ENCODE measurements at places on chromosomes 12 and 14.
A peak's percentile ranks its signal among the peaks of the same experiment; 100 is the strongest.

DNA sequence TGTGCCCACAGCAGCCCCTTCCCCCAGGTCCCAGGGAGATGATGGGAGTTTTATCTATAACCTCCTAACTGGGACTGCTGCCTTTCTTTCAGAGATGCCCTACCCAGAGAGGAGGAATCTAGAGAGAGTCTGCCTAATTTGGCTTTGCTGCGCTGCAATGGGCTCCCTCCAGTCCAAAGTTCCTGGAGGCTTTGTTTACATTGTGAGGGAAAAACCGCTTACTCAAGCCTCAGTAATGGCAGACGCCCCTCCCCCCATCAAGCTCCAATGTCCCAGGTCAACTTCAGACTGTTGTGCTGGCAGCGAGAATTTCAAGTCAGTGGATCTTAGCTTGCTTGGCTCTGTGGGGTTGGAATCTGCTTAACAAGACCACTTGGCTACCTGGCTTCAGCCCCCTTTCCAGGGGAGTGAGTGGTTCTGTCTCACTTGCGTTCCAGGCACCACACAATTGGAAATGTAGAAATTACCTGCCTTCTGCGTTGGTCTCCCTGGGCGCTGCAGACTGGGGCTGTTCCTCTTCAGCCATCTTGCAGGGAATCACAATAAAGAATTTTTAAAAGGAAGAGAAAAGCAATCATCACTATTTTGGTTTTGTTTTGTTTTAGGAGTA, 262.5 kb downstream of the FOXG1 start:
- no peak for DNase-seq

DNA sequence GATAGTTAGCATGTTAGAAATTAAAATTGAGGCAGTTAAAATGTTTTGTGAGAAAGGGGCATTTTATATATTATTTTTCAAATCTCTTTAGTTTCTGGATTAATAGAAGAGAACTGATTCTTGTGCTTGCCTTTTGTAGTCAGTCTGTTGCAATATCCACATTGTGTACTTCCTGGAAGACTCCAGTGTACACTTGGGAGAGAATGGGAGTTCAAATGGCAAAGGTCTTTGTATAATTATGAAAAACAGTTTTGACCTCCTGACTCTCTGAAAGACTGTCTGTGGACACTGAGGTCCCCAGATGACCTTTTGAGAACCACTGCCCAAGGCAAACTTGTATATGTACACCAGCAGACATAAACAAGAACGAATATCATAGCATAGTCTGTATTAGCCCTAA, 12.1 kb downstream of the E2F7 start:
- DNase-seq, result no peak

DNA sequence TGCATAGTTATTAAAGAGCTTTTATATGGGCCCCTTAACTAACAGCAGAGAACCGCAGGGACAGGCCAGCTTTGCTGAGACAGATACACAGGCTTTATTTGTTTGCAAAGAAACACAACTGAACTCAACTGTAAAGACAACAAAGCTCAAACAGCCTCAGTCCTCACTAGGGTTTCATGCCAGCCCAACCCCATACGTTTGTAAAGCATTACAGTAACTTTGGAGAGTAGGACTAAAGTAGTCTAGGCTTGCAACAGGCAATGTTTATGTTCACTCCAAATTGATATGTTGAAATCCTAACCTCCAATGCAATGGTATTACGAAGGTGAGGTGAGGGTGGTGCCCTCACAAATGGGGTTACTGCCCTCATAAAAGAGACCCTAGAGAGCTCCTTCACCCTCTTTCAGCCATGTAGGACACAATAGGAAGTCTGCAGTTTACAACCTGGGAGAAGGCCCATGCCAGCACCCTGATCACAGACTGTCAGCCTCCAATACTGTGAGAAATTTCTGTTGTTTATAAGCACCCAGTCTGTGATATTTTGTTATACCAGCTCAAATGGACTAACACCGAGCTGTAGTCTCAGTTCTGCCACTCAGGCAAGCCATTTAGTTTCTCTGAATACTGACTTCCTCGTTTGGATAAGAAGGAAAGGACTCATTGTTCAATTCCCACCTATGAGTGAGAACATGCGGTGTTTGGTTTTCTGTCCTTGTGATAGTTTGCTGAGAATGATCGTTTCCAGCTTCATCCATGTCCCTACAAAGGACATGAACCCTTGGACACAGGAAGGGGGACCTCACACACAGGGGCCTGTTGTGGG, 35.2 kb downstream of the PPM1H start:
- no peak for DNase-seq

GRCh38 chr14:24629521-24629920, 4.5 kb downstream of the GZMB start:
- no peak for DNase-seq

- DNase-seq, result no peak
These were observed 6.6 kb downstream of the ASPG start for GRCh38 chr14:104091927-104092771.

DNA sequence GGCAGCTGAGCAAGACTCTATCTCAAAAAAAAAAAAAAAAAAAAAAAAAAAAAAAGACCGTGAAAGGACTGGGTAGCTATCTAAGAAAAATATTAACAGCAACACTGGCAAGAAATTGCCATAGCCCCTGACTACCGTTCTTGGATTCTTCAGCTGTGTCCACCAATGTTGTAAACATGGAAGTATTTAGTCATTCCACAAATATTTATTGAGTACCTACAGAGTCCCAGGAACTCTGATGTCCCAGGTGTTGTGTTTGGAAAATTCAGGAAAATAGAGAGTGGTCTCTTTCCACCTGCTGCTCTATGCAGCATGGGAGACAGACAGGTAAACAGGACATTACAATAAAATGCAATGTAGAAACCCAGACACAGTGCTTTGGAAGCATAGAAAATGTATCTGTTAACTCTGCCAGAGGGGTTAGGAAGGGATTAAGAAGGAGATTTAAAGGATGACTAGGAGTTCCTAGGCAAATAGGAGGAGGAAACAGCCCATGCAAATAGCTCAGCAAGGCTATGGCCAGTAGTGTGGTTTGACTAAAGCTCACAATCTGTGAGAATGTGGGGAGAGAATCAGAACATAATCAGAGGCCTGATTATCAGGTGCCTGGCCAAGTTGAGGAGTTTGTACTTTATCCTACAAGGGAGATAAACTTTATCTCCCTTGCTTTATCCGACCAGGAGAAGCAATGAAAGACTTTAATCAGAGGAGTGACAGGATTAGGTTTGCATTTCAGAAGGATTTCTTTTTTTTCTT, 2.1 kb upstream of the DLST start:
- DNase-seq, result no peak

DNA sequence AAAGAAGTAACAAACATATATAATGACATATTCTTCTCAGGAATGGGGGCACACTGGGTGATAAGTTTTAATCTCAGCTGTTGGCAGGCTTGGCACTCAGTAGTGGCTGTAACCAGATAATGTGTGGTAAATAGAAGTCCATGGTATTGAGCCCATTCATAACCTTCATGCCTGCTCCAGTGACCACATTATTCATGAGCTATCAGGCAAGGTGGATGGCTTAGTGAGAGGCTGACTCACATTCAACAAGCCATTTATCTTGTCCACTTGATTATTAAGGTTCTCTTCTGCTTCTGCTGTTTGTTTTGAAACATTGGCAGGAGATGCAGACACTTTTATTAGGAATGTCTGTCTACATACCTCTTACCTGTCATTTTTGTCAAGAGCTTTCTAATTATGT, 950.4 kb upstream of the LRFN5 start:
- no peak for DNase-seq

DNA sequence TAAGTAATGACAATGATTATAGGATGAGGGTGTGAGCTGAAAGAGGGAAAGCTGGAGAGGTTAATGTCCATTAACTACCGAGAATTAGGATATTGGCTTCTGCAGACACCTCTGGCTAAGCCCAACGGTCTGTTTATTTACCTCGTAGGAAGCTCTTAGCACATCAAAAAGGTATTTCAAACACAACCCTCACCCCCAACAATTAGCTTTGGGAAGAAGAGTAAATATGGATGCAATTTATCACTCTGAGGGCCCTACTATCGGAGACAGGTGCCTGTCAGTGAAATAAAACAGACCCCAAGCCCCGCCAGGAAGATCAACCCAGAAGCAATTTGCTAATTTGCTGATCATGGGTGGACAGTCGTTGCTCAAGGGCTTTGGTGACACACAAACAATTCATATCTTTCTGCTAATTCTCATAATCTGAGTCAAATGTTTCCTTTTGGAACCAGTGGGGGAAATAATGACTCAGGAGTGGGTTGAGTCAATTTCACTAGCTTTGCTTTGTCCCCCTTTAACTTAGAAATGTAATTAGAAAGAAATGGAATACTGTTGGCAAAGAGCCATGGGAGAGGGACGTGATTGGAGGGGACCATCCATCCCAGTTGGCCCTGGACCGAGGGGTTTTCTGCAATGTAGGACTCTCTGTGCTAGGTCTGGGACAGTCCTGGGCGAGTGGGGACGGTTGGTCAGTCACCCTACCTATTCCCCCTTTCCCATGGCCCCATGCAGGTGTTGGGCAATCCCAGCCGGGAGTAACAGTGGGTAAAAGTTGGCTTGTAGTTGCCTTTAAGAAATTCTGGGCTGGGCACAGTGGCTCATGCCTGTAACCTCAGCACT, 99.1 kb upstream of the MED13L start:
- no peak for DNase-seq

- no peak for DNase-seq
These were observed 78.7 kb downstream of the PLXNC1 start for GRCh38 chr12:94227066-94227465.

GRCh38 chr12:105092336-105092735, 8.1 kb upstream of the ALDH1L2 start:
- no peak for DNase-seq

DNA sequence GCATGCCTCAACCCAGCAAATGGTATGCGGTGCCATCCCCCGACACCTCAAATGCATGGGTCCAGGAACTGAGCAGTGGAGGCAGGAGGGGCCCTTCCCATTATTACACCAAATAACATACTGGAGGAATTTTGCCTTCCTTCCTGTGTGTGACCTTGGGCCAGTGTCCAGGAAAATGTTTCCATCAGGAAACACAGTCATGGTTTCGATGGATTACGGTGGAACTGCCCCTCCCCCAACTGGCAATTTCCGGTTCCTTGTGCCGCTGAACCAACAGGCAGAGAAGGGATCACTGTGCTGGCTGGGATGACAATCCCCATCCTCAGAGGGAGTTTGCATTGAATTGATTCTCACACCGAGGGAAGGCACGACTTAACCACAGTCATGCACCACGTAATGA, 9.1 kb upstream of the CDC42BPB start:
- no peak for DNase-seq

- peak; percentile 60 for DNase-seq
These were observed at the start of gene POLE2 for GRCh38 chr14:49687942-49688700. TSS of gene POLE2 (minus strand) at chr14:49688214. CDS start at chr14:49688203, 11 bp downstream.

DNA sequence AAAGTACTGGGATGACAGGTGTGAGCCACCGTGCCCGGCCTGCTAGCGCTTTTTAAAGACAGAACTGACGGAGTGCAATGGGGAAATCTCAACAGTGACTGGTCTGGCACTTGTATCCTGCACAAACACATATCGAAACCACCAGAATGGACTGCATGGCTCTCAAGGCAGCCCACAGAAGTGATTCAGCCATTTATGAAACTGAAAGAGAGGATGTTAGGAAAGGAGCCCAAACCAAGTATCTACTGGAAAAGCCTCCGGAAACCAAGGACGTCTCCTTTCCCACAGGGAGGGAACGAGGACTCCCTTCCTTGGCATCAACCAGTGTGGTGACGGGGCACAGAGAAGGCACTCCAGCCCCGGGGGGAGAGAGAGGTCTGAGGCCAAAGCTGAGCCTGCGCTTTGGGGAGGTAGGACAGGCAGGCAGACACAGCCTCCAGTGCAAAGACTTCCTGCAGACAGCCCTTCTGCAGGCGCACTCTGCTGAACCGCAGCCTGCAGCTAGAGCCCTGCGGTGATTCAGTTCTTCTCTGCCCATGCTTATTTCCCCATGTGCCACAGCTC, 16.5 kb downstream of the SLC15A4 start:
- DNase-seq, result peak; percentile 69

DNA sequence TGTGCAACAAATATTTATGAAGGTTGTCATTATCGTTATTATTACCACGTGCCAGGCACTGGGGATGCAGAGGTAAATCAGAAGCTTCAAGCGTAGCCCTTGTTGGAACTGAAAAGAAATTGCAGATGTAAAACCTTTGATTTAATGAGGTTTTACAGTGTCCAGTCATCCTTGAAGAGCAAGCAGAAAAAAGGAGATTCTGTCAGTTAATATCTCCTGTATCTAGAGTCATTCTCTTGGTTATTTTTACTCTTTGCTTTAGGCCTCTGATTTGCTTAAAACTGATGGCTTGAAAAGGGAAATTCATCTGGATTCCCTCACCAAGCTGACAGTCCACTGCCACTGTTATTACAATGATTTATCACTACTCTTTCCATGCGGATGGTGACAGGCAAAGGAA, 179.3 kb downstream of the GALC start:
- DNase-seq, result no peak
